ENCODE measurements at places on chromosomes 3 and 15. TPM values are rescaled to one million over a fixed set of nuclear protein-coding genes. Genes with fewer than 3 reads are reported as not detected.

Gene PRR23A
- not detected for total RNA-seq

Gene CTXND1
- not detected for total RNA-seq

Gene ZNF502
- 3.4 TPM for total RNA-seq

Gene AADACL2
- total RNA-seq = not detected

Gene SERPINI2
- total RNA-seq = not detected

Data from smooth muscle cell of bladder (primary cell).